ENCODE measurements at places on chromosomes 5 and 9. TPM values are rescaled to one million over a fixed set of nuclear protein-coding genes. Genes with fewer than 3 reads are reported as not detected.

MLANA gene
- not detected for total RNA-seq

CENPK gene
- total RNA-seq = 80.9 TPM

FNIP1 gene
- total RNA-seq = 17.8 TPM

MTAP gene
- 66.4 TPM for total RNA-seq

DIPK1B gene
- not detected for total RNA-seq

CDKN2B-AS1 gene
- total RNA-seq = 0.24 TPM

CARD9 gene
- 0.22 TPM for total RNA-seq

STKLD1 gene
- total RNA-seq = 0.35 TPM

IFNA2 gene
- total RNA-seq = not detected

CYLC2 gene
- not detected for total RNA-seq

CDO1 gene
- total RNA-seq = 0.67 TPM

BARHL1 gene
- total RNA-seq = not detected

SHOC1 gene
- not detected for total RNA-seq

PLEKHG4B gene
- not detected for total RNA-seq

DNA sequence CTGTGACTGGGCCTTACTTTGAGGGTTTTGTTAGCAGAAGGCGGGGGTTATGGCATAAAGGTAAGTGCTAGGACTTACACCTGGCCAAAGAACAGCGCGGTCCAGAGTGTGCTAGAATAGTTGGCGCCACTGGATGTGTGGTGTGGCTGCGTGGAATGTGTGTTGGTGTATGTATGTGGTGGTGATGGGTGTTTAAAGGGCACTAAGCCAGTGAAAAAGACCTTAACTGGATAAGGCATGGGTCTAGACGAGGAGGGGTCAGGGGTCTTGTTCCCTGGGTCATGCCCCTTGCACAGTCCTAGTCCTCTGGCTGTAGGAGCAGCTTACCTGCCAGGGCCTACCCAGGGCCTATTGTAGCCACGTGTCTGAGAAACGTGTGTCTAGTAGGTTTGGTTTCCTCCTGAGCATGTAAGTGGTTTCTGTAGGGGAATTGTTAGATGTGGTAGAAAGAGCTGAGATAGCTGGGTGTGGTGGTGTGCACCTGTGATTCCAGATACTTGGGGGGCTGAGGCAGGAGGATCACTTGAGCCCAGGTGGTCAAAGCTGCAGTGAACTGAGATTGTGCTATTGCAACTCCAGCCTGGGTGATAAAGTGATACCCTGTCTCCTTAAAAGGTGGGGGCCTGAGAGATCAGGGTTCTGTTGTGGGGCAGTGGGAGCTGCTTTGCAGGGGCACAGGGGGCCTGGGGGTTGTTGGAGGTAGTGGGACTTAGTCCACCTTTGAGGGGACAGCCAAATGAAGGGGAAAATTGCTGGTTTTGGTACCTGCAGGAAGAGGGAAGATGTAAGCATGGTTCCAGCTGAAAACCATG lies 55.2 kb downstream of the HSPA4 start:
- no peak for DNase-seq

- no peak for DNase-seq
These were observed 15.8 kb upstream of the FABP6 start for GRCh38 chr5:160213537-160213936.

GRCh38 chr5:66565878-66566277 lies 30.3 kb upstream of the MAST4 start:
- DNase-seq = no peak

GRCh38 chr5:76622973-76623596 lies at the start of gene F2RL2:
Gene F2RL2 (minus strand): TSS chr5:76623403. CDS start chr5:76623230, 173 bp downstream.
- no peak for DNase-seq

- DNase-seq = no peak
These were observed 2.5 kb upstream of the DBH start for GRCh38 chr9:133633681-133634080.

- DNase-seq = no peak
These were observed 76.7 kb upstream of the UNC5A start for GRCh38 chr5:176733406-176734262.

DNA sequence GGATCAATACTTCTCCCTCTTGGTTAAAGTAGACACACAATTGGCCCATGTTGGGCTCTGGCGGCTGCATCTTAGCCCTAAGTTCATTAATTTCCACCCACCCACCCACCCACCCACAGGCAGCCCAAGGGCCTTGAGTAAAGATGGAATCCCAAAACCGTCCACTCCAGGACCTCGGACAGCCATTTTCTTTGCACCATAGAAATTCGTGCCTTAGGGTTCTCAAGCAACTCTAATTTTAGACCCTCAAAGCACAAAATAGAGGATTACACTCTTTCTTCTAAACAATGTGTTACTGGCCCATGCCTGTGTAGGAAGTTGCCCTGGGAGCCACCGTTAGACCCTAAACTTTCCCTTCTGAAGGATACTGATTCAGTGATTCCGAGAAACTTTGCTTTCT lies 568.5 kb downstream of the IRX1 start:
- no peak for DNase-seq

- DNase-seq = no peak
These were observed 166.9 kb downstream of the MEF2C start for GRCh38 chr5:88716101-88716500.

DNA sequence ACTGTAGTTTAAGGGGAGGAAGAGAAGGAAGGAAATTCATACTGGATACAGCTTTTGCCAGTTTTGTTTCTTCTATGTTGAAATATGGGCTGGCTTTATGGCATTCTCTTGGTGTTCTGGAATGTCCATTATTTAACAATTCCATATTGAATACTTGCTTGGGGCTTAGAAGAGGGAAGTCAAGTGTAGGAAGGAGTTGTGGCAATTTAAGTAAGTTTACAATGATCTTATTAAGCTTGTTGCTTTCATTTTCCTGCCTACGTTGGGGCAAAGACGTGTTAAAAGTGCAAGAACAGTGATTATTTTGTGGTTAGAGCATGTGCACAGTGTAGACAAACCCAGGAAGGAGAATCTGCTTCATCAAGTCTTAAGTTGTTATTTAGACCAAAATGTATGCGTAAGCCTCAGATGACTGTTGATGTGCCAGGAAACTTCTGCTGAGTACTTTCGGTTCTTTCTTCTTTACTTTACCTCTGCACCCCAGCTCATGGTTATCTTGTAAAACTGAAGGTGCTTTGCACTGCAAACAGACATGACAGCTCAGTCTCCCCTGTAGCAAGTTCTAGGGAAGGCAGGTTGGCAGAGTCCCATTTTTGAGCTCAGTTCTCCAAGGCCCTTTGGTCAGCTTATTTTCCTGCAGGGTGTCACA lies 75.8 kb downstream of the F2RL2 start:
- peak; percentile 65 for DNase-seq

DNA sequence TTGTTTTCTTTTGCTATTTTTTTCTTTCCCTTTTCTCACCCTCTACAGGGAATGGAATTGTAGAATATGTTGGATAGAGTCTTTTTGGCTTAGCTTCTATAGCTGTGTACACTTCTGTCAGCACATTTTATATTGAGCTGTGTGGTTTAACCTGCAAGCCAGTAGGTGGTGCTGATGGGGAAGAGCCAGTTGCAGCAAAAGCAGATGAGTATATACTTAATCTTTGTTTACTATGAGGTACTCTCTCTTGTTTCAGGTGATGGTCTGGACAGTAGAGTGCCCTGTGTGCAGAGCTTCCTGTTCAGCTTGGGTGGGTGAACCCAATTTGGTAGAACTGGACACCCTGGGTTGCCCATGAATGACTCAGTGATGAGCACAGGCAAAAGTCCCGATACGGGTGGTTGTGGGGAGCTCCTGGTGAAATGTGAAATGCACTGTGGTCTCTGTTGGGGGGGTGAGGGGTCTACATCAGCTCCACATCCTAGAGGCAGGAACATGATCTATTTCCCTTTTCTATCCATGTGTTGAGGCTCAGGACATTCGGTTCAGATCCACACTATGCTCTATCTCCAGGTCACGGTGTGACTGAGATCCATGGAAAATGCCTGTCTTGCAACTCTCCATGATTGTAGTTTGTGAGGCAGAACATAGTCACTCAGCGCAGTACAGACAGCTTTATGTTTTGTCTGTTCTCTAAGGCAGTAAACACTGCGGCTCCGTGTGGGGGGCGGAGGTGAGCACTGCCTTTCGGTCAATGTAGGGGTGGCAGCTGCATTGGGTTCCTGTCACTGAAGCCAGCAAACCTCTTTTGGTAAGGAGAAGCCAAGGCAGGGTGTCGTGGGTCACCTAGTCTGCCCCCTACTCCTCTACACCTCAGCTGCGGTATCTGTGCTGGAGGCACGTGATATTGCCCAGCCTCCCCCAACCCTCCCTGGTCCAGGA lies 353.2 kb downstream of the PRR16 start:
- DNase-seq = no peak

DNA sequence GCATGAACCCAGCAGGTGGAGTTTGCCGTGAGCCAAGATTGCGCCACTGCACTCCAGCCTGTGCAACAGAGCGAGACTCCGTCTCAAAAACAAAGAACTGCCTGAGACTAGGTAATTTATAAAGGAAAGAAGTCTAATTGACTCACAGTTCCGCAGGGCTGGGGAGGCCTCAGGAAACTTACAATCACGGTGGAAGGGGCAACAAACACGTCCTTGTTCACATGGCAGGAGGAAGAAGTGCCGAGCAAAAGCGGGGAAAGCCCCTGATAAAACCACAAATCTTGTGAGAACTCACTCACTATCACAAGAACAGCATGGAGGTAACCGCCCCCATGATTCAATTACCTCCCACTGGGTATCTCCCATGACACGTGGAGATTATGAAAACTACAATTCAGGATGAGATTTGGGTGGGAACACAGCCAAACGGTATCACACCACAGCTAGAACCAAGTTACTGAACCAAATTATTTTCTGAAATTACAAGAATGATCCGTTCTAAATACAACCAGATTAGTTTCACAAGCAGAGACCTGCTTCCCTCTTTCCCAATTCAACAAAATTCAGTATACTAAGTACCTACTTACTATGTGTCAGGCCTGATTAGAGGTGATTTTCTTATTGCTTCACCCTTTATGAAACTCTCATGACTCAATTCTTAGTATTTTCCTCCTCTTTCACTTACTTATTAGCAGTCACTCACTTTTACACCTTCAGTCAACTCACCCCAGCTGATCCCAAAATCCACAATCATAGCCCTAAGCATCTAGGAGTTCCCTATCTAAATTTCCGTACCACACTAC lies 8.4 kb downstream of the UBTD2 start:
- DNase-seq = peak; percentile 88

DNA sequence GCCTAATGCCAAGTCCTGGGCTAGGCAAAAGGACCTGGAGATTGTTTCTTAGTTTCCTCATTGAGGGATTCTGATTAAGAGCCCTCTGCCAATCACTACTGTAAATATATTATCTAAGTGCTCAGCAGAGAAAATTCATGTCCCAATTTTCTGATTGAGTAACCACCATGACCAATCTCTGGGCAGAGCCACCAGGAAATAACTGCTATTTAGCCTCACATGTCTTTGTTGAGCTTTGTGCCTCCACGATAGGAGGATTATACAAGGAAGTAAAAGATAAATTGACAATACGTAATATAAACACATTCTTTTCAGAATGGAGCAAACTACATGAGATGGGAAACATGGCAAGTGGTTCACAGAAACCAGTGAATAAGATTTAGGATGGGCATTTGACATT lies 396.1 kb upstream of the PAPPA start:
- no peak for DNase-seq

DNA sequence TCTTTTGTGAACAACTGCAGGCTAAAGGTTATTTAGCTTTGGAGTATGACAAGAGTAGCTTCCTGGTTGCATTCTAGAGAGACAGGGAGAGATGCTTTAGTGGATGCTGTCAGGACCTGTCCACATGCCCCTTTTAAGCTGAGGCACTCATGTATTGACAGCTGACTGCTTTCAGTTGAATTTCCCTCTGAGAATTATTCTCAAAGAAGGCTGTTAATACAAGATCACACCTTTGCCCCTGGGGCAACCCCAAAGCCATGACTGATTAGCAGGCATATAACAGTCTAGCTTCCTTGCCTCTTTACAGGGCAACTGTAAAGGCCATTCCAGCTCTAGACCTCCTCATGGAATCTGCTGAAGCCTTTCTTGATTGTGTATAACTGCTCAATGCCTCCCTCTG lies 117.6 kb upstream of the ATP10B start:
- DNase-seq = no peak

GRCh38 chr9:111700776-111701175 lies 39.4 kb downstream of the GNG10 start:
- DNase-seq = no peak

GRCh38 chr9:19785230-19785629 lies 3.6 kb downstream of the SLC24A2 start:
- DNase-seq = no peak

DNA sequence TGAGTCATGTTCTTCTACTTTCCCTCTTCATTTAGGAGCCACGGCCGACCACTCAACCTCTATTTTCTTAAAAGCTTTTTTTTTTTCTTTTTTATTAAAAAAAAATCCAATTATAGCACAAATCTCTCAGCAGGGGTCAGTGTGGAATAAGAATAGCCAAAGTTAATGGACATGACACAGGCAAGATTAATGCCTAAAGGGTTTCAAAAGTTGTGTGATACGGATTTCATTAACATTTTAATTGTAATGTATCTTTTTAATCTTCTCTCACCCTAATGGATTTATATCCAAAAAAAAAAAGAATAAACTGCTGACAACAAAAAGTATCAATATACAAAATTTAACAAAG lies 5.4 kb downstream of the NACC2 start:
- no peak for DNase-seq

All from activated naive CD4-positive, alpha-beta T cell treated with anti-CD3 and anti-CD28 coated beads for 36 hours (primary cell).